A172 (cell line): ENCODE measurements at places on chromosomes 5 and 9.
A peak's percentile ranks its signal among the peaks of the same experiment; 100 is the strongest.

- no peak for DNase-seq
Measured at GRCh38 chr5:103724271-103724670, 161.7 kb upstream of the NUDT12 start.

DNA sequence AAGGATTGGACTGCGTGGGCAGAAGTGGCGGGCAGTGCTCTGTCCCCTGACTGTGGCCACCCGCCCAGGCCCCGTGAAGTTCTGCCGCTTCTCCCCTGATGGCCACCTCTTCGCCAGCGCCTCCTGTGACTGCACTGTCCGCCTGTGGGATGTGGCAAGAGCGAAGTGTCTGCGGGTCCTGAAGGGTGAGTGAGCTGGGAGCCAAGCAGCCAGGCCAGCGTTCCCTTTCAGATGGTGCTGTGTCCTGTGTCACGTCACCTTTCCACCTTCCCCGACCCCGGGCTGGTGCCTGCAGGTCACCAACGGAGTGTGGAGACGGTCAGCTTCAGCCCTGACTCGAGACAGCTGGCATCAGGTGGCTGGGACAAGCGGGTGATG is 2.3 kb downstream of the WDR38 start:
- no peak for DNase-seq

- DNase-seq: no peak
Measured at GRCh38 chr5:123874600-123875201, 362.7 kb downstream of the CSNK1G3 start.

- DNase-seq: no peak
Measured at GRCh38 chr9:33742519-33742918, 52.8 kb upstream of the PRSS3 start.

DNA sequence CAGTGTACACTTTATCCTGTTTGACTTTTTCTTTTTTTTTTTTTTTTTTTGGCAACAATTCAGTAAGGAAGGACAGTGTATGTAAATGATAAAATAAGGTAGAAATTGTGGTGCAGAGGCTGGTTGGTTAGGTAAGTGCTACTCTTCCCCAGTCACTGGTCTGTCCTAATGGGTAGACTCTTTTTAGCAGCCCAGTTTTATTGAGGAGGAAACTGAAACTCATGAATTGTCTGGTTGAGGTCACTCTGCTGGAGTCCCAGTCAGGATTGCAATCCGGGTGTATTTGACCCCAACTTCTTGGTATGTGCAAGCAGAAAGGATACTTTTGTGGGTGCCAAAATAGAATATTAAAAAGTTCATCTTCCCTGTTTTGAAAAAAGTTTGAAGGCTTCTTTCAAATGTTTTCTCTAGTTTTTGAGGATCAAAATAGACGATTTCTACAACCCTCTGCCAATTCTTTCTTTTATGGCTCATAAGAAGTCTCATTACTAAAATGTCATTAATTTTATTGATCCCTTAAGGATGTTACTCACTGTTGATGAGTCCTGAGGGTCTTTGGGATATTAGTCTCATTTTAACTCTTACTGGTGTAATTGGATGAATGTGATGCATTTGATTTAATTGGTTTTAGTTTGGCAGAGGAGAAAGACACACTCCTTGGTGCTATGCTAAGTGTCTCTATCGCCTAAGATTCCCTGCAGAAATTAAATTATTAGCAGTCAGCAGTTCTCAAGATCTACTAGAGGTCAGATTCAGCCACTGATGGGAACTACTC is 171.9 kb downstream of the KDM4C start:
- no peak for DNase-seq

DNA sequence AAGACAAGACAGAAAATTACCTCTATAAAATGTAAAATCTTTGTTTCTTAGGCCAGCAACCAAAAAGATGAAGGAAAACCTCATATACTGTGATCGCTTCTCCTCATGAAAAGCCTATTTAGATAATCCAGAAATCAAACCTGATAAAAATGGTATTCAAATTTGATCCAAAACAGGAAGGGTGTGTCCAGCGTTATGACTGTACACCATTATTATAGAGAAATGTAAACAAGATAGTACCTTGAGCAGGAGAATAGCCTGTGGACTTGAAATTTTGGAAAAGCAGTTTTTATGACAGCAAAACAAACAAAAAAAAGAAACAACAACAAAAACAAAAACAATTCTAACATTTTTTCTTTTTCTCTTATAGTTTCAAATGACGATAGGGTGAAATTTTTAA is 1382.8 kb upstream of the CDH9 start:
- DNase-seq: no peak

- DNase-seq: no peak
Measured at GRCh38 chr5:106894964-106895363, 775.8 kb downstream of the EFNA5 start.

DNA sequence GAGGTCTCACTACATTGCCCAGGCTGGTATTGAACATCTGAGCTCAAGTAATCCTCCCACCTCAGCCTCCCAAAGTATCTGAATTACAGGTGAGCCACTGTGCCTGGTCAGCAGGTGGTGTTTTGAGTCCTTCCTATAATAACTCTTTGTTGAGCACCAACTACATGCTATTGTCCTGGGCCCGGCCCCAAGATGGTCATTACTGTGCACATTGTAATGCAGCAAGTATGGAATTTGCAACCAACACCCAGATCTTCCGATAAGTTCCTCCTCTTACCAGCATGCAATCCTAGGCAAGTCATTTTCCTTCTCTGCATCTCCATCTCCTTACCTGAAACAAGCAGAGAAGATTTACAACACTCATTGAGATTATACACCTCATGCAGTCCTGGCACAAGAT is 510.3 kb upstream of the KLF4 start:
- no peak for DNase-seq

DNA sequence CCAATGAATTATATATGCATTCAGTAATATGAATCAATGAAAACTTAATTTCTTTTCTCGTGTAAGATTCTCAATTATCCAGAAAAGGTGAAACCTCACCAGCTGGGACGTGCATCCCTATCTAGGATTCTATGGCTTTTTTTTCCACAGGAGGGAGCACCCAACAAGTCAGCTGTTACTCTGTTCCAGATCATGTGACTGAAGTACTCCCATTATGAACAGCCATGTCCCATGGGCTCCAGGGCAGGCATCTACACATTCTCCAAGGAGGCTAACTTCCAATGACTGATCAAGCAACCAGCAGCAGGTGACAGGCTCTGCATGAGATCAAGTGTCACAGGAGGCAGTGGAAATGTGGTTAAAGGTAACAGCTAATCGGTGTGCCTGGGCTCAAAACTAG is 118.8 kb downstream of the ELAVL2 start:
- no peak for DNase-seq

DNA sequence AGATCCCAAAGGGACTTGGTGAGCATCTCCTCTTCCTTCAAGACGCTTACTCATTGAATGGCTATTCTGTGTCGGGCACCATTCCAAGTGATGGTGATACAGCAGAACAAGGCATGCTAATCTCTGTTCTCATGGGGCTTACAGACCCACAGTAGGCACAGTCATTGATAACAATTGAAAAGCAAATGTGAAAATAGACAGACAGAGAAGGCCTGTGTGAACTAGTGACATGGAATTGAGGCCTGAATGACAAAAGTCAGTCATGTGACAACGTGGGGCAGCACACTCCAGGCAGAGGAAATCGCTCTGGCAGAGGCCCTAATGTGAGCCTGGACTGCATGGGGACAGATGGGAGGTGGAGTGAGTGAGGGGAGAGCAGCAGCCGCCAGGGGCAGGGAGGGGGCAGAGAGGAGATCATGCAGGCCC is 70.7 kb upstream of the CPLX2 start:
- DNase-seq: peak; percentile 80

DNA sequence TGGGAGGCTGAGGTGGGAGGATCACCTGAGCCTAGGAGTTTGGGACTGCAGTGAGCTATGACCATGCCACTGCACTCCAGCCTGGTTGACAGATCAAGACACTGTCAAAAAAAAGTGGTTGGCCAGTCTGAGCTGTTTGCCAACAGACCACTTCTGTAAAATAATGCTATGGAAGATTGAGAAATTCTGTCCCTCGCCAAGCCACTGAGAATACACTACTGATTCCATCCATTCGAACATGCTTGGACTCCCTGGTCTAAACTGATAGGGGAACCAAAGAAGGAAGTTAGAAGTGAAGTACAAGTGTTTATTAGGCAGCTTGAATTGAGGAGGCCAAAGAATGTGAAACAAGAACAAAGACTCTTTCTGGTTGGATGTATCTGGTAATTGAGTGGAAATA is 27.2 kb downstream of the ENC1 start:
- no peak for DNase-seq

DNA sequence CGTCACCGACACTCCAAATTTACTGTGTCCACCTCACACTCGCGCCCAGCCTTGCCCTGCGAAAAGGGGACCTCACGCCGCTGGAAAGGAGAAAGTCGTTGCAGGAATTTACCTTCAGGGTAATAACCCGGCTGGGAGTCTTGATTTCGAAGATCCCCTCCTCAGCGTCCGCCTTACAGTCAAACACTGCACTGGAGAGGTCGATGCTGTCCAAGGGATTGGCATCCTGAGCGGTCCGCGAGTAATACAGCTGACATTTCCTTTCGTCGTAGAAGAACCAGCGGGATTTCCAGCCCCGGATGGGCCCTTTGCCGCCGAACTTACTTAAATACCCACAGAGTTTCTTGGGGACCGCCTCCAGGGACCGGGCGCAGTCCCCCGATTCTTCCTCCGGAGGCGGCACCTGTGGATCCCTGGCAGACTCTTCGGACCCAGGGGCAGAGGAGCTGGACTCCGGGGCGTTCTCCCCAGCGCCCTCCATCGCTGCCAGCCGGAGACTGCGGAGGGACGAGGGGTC is 330 bp downstream of the TBC1D2 start:
- DNase-seq: peak; percentile 70

DNA sequence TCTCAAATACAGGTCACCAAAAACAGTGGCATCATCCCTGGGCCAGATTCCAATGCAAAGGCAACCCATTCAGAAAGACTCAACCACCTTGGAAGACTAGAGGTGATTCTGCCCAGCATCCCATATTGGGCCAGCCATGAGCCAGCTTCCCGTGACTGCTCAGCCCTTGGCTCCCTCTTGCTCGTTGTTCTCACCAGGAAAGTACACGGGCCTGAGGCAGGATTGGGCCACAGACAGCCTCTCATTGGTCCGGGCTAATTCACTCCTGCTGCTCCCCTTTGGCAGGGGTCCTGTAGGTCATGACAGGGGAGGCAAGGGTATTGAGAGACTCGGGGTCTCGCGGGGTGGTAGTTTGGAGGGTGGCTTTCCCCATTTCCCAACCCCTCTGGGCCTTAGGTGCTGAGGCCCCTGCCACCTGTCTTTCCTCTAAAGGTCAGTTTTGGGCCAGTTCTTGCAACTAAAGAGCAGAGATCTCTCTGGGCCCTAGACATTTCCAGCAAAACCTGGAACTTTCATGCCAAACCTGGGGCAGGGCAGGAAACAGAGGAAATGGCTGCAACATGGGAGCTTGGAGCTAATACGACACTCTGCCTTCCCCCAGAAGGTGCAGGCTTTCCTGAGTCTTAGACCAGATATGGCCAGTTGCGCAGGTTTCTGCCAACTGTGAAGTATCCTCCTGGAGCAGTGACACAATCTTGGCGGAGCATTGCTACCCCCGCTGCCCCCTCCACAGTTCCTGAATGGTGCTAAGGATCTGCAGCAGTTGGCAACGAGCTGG is 22.0 kb upstream of the FGFR4 start:
- DNase-seq: no peak

- DNase-seq: peak; percentile 26
Measured at GRCh38 chr5:61200582-61201155, 38.4 kb upstream of the SMIM15 start.

GRCh38 chr9:18056269-18056992 is 417.5 kb upstream of the ADAMTSL1 start:
- DNase-seq: no peak

DNA sequence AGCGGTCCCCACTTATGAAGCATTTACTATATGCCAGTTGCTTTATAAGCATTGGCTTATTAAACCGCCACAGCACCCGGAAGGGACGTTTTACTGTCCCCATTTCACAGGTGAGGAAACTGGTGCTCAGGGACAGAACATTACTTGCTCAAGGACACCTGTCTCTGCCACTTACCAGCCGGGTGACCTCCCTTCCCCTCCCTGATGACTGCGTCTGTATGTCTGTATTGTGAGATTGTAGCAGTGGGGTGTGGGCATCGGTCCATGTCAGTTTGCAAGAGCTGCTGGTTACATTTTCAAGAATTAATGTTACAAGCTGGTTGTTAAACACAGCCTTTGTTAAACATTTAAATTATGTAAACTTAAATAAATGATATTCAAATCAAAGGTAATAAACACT is 77.6 kb upstream of the LMX1B start:
- no peak for DNase-seq

DNA sequence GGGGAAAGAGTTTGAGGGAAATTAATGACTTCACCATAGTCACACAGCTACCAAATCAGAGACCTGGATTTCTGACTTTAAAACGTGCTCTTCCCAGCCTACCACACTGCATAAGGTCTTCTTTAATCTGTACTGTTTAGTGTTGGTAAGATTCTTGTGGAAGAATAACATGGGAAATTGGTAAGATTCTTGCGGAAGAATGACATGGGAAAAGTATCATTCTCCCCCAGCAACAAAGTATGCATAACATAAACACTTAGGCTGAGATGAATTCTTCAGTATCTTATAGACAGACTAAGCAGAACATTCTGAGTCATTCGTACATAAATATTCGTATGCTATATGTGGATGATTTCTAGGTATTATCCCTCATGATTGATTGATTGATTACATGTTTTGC is 170.4 kb downstream of the FOCAD start:
- no peak for DNase-seq

DNA sequence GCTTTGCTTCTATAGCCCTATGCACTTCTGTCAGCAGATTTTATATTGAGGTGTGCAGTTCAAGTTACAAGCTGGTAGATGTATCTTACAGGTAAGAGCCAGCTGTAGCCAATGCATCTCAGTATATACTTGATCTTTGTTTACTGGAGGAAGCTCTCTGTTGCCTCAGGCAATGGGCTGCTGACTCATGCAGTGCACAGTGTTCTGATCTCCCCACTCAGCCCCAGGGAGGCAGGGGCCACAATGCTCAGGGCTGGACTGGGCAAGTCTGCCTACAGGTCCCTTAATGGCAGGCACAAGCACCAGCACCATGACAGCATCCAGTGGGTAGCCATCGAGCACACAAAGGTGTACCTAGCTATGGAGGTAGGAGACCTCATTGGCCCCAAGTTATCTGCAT is 178.8 kb upstream of the CDH10 start:
- DNase-seq: peak; percentile 21

DNA sequence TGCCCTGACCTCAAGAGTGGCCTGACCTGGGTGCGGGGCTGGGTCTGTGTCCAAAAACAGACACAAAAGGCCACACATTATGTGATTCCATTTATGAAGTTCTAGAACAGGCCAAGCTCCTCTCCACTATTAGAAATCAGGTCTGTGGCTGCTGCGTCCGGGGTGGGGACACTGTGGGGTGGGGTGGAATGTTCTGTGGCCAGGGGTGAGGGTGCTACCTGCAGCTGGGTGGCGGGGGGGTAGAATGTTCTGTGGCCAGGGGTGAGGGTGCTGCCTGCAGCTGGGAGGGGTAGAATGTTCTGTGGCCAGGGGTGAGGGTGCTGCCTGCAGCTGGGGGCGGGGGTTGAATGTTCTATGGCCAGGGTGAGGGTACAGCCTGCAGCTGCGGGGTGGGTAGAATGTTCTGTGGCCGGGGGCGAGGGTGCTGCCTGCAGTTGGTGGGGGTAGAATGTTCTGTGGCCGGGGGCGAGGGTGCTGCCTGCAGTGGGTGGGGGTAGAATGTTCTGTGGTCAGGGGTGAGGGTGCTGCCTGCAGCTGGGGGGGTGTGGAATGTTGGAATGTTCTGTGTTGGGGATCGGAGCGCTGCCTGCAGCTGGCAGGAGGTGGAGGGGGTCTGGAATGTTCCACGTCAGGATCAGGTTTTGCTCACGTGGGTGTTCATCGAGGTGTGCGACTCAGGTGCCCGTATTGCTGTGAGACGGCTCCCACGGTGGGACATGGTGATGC is 8.3 kb downstream of the LCN12 start:
- DNase-seq: no peak
